NCI-H510A (cell line): ENCODE measurements at places on chromosomes 1 and 21.

- no peak for DNase-seq
Measured at GRCh38 chr1:218323568-218324225, 21.4 kb upstream of the TGFB2 start.

GRCh38 chr1:59044535-59045121, 252.3 kb upstream of the FGGY start:
- DNase-seq: no peak

- DNase-seq: no peak
Measured at GRCh38 chr1:161945306-161946060, 78.2 kb downstream of the OLFML2B start.

DNA sequence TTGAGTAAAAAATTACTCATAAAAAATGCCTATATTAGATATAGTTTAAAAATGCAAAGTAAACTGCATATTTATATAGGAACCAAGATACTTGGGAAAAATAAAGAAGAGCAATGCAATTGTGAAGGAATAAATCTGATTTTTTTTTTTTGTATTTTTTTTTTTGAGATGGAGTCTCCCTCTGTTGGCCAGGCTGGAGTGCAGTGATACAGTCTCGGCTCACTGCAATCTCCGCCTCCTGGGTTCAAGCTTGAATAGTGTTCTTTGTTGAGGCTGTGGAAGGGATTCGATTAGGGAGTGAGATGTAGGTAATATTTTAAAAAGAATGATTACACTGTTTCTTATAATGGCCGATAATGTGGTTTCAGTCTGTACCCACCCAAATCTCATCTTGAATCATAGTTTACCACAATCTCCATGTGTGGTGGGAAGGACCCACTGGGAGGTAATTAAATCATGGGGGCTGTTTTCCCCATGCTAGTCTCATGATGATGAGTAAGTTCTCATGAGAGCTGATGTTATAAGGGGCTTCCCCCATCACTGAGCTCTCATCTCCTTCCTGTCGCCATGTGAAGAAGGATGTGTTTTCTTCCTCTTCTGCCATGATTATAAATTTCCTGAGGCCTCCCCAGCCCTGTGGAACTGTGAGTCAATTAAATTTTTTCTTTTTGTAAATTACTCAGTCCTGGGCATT, 1765.9 kb downstream of the PLA2G4A start:
- no peak for DNase-seq

- no peak for DNase-seq
Measured at GRCh38 chr1:167054946-167055630, 35.1 kb downstream of the GPA33 start.
